CD4-positive, alpha-beta T cell (primary cell): ENCODE measurements at places on chromosomes 11 and 22. TPM values are rescaled to one million over a fixed set of nuclear protein-coding genes. Genes with fewer than 3 reads are reported as not detected.

- no peak for DNase-seq
Observed at GRCh38 chr11:45062974-45063635, 83.3 kb upstream of the PRDM11 start.

DNA sequence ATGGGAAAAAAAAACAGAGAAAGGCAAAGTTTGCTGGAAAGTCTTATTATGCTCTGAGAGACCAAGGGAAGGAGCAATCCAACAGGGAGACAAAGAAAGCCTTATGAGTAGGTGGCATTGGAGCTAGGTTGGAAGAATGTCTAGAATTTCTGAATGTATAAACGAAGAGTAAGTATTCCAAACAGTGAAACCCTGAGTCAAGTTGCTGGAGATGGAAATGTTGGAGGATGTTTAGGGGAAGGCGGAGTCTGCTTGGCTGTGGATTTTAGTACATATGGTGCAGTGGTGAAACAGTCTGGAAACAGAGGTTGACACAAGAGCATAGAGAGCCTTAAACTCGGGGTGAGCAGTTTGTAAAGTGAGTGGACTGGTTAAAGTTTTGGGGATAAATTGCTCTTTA is 314.8 kb upstream of the CADM1 start:
- DNase-seq = no peak

Gene TRIM64C
- not detected for total RNA-seq

- DNase-seq = no peak
Observed at GRCh38 chr11:58060939-58061672, 30.4 kb downstream of the OR6Q1 start.

Gene KCNQ1
- 33.1 TPM for total RNA-seq

- no peak for DNase-seq
Observed at GRCh38 chr22:19063581-19064353, 58.4 kb downstream of the DGCR2 start.

GRCh38 chr11:74010306-74011300 is 1.7 kb upstream of the UCP3 start:
- DNase-seq = peak; percentile 23

DNA sequence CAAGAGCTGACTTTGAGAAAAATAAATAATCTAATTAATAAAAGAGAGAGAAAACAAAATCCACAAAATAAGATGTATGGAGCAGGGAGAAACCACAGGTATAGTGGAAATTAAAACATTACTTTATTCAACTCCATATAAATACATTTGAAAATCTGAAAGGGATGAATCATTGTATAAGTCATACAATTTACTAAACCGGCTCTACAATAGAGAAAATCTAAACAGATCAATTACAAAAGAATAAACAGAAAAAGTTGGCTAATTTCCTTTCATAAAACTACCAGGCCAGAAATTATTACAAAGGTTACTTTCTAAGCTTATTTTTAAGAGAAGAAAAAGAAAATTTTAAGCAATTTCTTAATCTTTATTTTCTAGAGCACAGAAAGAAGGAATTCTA is 51.3 kb upstream of the DRD2 start:
- no peak for DNase-seq

GRCh38 chr11:64876229-64876750 is 2.1 kb downstream of the EHD1 start:
- no peak for DNase-seq

DNA sequence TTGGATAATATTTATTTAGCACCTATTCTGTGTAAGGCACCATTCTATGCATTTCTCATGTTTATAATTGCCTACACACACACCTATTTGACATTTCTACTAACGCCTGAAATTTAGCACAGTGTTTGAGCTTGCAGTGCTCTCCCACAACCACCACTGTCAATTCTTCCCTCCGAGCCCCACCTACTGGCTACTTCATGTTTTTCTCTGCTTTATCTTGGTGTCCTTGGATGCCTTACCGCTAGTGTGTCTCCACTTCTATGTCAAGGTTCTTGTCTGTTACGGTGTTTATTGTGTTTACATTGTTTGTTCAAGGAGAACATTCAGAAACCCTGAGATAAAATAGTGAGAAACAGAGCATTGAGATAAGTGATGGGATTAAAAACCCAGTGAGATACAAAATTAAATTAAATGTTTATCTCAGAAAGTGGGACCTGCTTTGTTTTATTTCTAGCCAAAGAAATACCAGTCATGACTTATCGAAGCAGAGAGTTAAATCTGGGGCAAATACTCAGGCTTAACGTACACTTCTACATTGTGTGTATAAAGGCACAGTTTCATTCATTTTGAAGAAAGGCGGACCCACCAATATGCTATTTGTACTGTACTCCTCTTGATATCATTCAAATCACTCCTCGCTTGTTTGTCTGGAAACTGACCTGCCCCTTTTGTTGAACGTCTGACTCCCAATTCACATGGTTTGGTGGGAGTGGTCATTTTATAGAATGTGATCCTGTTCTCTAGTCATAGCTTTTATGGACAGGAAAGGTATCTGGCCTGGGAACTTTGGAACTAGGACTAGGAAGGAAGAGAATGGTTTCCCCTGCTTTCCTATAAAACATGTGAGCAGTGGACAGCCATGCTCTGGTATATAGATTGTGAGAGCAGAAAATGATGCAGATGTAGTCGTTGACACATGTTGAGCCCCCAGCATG is 39.2 kb upstream of the SLC36A4 start:
- no peak for DNase-seq

- no peak for DNase-seq
Observed at GRCh38 chr11:18011633-18012032, 1.2 kb downstream of the SERGEF start.

GRCh38 chr11:42407341-42407740 is 904.5 kb upstream of the API5 start:
- no peak for DNase-seq
